Glomerular endothelial cell (primary cell): ENCODE measurements at places on chromosomes 12 and 14. TPM values are rescaled to one million over a fixed set of nuclear protein-coding genes. Genes with fewer than 3 reads are reported as not detected.

Gene ADCY6
- total RNA-seq, result 37.6 and 48.5 TPM in 2 replicates

Gene CARMIL3
- total RNA-seq, result 0.06 and 0.19 TPM in 2 replicates

Gene ADGRD1
- total RNA-seq, result not detected in 2 replicates

Gene KLHL33
- total RNA-seq, result not detected in 2 replicates

Gene KITLG
- total RNA-seq, result 64.9 and 86.0 TPM in 2 replicates

Gene MIPOL1
- 12.3 and 16.0 TPM in 2 replicates for total RNA-seq

Gene VCPKMT
- 3.0 and 3.6 TPM in 2 replicates for total RNA-seq

- no peak for DNase-seq
These were observed 41.4 kb downstream of the FUT8 start for GRCh38 chr14:65453807-65454480.

DNA sequence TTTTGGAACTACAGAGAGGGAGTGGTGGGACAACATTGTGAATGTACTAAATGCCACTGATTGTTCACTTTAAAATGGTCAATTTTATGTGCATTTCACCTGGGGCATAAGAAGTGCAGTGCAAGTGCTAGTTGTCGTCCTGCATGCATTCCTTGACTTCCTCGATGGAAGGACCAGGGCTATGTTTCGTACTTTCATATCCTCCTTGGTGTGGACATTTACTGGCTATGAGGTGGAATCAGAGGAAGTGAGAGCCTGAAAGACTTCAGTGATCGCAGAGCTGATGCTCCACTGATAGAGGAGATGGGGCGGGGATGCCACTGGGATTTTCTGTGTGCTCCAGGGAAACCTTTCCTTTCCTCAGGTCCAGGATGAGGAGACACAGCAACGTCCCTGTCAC, 54.1 kb upstream of the DDX11 start:
- DNase-seq, result no peak

DNA sequence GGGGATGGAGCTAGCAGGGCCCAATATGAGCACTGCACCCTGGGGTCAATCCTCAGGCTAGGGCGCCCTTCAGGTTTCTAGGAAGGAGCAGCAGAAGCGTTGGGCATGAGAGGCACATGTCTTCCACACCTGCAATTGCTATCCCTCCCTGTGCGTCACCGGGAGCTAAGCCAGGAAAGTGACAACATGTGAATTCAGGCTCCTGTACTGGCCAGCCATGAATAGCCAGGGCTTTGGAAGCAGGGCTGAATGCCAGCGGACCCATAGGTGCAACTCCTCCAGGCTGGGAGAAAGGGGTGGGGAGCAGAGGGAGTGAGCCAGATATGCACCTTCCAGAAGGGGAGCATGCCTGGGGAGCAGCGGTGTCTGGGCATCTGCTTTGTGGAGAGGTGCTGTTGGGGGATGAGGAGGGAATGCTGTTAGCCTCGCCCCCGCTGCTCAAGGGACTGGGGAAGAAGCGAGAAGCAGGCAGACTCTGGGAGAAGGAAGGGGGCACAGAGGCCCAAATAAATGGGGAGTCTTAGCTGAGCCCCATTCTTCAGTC, 6.1 kb downstream of the HOXC5 start:
- DNase-seq, result no peak

DNA sequence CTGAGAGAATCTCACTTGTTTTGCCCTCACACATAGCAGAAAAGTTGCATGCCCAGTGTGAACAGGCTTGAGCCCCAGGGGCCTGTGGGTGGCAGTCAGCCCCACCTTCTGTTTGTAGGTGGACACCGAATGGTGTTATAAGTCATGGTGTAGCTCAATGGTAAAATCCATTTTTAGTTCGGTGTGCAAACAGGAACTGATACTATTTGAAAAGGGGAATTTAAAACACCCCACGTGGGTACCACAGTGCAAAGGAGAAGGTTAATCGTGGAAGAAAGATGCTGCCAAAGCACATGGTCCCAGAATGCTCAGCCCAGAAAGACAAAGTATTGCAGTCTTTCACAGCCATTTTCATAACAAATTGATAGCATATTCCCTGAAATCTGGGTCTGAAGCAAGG, 71.8 kb upstream of the GZMB start:
- no peak for DNase-seq

DNA sequence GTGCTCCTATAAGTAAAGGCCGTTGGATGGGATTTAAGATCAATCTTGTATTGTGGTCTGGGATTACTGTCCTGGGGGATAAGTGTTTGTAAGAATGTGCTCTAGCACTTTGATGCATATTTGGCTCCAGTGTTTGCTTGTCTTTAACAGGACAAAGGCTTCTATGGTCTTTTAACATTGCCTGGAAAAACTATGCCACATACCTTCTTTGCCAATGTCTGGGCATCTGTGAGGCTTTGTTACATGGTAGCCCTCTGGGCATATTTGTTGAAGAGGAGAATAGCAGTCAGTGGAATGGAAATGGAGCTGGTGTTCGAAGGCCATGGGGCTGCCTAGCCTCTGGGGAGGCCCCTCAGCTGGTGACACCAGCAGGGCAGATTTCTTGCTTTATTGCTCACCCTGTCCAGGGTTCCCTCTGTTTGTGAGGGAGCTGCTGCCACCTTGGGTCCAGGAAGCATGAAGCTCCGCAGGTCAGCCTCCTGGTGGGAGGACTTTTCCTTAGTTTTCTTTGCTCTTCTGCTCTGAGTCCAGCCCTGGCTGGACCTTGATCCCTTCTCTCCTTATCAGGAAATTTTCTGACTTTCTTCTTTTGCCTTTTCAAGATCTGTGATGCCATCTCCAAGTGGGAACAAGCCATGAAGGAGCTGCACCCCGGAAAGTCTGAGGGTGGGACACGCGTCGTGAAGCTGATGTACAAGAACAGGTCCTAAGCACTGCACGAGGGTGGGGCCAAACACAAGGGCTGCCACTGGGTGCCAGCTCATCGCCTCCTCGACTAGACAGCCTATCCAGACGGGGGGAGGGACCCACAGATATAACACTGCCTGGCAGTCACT, 19.5 kb downstream of the PIGH start:
- no peak for DNase-seq

GRCh38 chr14:90440021-90440451, 43.2 kb downstream of the CALM1 start:
- no peak for DNase-seq

DNA sequence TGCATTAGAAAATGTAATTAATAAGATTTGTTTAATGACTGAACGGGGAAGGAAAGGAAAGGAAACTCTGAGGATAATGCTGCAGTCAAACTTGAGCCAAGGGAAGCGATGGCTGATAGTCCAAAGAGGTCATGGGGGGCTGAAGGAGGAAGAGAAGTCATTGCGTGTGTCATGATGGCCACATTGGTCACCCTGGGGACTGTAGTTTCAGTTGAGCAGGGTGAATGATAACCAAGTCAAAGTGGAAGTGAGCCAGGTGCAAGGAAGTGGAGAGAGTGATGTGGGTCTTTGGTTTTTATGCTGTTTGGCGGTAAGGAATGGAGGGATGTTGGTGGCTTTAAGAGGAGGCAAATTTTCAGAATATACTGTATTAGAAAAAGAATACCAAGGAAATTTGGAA, 21.6 kb downstream of the C12orf75 start:
- no peak for DNase-seq

GRCh38 chr14:24425704-24426103, 3.8 kb downstream of the CBLN3 start:
- DNase-seq, result peak; percentile 71

GRCh38 chr12:90489141-90489540, 465.8 kb downstream of the CCER1 start:
- DNase-seq, result no peak

GRCh38 chr14:75829316-75829715, 152.5 kb downstream of the TGFB3 start:
- DNase-seq, result no peak

DNA sequence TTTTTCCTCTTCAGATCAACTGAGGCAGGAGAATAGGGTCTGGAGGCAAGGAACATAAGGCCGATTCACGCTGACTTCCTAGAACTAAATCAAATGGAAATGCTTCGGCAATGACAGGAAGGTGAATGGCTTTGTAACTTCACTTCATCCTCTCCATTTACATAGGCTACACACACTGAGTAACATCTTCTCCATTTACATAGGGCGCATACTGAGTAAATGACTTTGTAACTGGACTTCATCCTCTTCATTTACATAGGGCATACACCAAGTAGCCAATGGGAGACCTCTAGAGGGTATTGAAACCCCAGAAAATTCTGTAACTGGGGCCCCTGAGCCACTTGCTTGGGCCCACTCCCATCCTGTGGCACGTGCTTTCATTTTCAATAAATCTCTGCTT, 71.0 kb upstream of the CPSF6 start:
- DNase-seq, result no peak

DNA sequence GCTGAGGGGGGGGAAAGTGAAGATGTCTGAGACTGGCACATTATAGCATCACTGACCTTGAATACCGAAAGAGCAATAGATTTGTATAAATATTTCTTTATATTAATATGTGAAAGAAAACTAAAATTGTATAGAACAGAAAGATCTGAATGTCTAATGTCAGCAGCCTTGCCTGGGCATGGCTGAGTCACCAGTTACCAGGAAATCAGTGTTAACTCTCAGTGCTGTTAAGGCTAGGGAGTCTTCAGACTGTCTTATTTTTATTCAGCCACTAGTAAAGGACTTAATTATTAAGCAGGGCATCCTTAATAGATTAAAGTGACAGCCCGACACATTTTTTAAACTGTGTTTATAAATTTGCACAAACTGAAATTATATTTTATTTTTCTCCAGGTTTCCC, 122.9 kb upstream of the AEBP2 start:
- no peak for DNase-seq

- DNase-seq, result no peak
These were observed 15.0 kb upstream of the MEG3 start for GRCh38 chr14:100810861-100811461.

DNA sequence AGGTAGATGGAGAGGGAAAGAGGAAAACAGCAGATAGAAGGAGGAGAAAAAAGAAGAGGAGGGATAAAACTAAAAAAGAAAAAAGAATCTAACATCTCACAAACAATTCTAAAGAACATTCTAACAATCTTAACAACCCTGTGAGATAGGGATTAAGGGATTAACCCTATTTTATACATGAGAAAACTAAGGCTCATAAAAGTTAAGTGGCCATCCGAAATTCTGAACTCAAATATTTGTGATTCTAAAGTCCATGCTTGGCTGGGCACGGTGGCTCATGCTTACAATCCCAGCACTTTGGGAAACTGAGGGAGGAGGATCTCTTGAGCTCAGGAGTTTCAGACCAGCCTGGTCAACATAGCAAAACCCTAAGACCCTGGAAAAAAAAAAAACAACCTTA, 13.1 kb downstream of the KIF21A start:
- DNase-seq, result no peak

GRCh38 chr14:42488965-42489364, 882.3 kb downstream of the LRFN5 start:
- DNase-seq, result no peak

GRCh38 chr14:55309154-55309553, 37.9 kb downstream of the FBXO34 start:
- no peak for DNase-seq

GRCh38 chr14:93946104-93946503, 19.0 kb downstream of the FAM181A start:
- DNase-seq, result no peak

DNA sequence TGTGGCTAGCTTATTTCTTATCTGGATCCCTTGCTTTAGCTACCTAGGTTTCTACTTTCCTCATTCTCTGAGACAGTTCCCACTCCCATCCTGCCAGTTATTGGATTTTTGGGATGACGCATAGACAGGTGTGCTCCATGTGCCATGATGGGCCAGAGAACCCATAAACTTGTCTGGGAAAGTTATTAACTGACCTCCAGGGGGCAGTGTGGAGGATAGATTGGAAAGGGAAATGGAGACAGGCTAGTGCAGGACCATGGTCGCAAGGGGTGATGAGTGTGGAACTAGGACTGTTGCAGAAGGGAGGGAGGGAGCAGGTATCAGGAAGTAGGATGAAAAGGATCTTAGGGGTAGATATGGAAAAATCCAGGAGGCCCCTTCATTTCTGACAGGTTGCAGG, 80.3 kb downstream of the ESRRB start:
- peak; percentile 14 for DNase-seq

- no peak for DNase-seq
These were observed 145.3 kb downstream of the CACNA1C start for GRCh38 chr12:2198005-2198501.

DNA sequence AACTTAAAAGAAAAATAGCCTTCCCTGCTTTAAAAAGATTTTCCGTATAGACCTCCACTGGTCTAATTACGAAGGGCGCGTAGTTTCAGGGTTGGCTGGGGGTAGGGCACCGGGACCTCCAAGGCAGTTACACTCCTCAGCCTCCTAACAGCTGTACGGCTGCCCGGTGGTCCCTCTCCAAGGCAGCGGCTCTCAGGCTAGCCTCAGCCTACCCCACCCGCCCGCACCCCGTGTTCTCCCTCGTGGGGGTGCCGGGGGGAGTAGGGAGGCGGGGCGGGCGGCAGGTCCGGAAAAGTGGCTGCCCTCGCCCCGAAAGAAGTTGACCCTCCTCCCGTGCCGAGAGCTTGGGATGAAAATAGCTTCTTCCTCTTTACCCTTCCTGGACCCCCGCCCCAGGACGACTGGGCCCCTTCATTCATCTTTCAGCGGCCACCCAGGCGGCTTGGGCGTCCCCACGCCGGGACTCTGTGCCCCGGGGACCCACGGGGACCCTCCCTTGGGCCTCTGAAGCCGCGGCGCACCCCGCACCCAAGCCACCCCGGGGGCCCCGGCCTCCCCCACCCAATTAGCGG, 991 bp upstream of the RCOR1 start:
- DNase-seq, result no peak

GRCh38 chr12:114682106-114682784, 1.7 kb downstream of the TBX3 start:
- no peak for DNase-seq
